Omental fat pad (tissue), 4 donors: ENCODE measurements at places on chromosomes 3 and 15. TPM values are rescaled to one million over a fixed set of nuclear protein-coding genes. Genes with fewer than 3 reads are reported as not detected.

Gene STAC
- total RNA-seq, result 0.75 TPM

Gene UROC1
- not detected for total RNA-seq

Gene MOBP
- total RNA-seq, result not detected

Gene LHFPL4
- not detected for total RNA-seq

Gene CKMT1B
- total RNA-seq, result 3.0 TPM

Gene ASB14
- total RNA-seq, result not detected

GRCh38 chr15:50259276-50259675, 6.2 kb downstream of the HDC start:
- DNase-seq, result no peak

DNA sequence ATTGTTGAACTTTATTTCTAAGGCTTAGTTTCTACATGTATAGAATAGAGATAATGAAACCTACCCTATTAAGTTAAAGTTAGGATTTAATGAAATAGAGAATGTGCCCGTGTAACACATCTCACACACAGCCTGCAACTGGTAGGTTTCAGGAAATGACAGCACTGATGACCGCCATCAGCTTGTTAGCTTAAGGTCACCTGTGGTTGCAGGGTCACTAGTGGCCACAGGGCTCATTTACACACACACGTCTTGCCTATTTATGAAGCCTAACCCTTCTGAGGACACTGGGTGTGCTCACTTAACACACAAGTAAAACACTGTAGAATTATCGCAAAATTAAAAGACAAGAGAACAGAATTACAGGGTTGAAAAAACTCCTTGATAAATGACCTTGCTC, 20.1 kb downstream of the CHRM5 start:
- DNase-seq, result no peak

DNA sequence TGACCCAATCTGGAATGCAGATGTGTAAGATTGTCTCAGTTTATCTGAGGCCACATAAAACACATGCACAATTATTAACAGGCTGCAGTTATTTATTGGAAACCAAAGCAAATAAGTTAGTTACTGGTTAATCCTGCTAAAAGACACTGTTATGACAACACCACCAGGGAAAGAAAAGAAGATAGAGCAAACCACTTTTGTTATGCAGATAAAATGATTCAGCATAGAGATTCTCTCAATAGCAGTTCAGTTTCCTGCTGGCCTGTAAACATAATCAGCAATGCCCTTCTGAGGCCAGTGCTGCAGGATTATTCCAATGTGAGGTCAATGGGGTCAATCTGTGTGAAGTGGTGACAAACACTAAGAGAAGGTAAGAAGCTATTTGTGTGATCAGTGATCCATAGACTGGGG, 244.4 kb downstream of the ZBTB20 start:
- no peak for DNase-seq

DNA sequence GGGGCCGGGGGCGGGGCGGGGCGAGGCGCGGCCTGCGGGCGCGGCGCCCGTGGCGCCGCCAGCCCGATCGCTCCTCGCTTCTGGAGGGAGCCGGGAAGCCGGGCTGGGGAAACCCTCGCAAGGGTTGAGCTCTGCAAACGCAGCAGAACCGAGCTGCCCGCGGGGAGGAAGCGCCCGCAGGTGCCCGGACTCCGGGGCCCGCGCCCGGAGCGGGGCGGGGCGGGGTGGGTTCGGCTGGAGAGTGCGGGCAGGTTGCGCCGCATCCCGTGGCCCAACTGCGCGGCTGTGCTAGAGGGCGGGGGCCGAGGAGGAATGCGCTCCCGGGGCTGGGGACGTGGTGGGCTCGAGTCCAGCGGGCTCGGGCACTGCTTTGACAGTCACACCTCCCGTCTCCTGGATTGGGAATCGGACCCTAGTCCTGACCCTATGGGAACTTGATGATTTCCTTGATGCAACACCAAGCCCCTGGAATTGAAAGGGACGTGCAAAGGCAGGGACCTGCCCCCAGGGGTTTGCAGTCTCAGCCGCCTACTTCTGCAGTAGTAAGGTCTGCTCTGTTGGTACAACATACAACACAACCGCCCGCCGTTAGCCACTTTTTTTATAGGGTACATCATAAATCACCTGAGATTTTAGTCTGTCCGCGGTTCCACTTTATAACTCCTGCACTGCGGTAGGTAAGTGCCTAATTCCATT, 34.3 kb downstream of the ZBTB38 start:
- no peak for DNase-seq

DNA sequence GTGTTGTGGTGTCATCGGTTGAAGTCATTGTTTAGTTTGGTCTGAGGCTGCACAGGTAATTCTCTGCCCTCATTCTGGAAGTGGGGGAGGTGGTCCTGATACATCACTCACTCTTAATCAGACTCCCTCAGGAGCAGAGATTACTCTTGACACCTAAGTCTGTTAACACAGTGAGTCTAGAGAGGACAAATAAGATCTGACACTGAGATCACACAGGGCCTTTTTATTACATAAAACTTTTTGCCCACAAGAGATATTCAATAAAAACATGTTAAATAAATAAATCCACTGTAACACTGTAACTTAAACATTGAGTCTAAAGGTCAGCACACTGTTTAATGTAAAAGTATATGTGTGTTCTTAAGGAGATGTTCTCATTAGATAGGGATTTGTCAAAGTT, 57.1 kb upstream of the MBNL1 start:
- no peak for DNase-seq

DNA sequence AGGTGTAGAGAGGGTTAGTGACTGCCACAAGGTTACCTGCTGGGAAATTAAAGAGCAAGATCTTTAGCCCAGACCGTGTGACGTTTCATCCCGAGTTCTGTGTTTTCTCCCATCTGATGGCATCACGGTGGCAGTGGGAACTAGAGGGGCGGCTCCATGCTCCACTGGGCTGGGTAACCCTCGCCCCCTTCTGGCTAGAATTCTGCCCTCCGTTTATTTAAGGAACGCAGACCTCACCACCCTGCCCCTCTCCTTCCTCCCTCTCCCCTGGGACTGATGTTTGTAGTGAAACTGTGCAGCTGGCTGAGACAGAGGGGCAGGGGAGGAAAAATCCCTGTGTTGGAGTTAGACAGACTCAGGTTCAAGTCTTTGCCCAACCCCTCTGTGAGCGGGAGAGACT, 65.6 kb downstream of the ITGA11 start:
- no peak for DNase-seq

GRCh38 chr3:180870008-180870699, 42.3 kb upstream of the FXR1 start:
- DNase-seq, result no peak

- DNase-seq, result no peak
Observed at GRCh38 chr15:90300988-90301706, 35.7 kb downstream of the NGRN start.

DNA sequence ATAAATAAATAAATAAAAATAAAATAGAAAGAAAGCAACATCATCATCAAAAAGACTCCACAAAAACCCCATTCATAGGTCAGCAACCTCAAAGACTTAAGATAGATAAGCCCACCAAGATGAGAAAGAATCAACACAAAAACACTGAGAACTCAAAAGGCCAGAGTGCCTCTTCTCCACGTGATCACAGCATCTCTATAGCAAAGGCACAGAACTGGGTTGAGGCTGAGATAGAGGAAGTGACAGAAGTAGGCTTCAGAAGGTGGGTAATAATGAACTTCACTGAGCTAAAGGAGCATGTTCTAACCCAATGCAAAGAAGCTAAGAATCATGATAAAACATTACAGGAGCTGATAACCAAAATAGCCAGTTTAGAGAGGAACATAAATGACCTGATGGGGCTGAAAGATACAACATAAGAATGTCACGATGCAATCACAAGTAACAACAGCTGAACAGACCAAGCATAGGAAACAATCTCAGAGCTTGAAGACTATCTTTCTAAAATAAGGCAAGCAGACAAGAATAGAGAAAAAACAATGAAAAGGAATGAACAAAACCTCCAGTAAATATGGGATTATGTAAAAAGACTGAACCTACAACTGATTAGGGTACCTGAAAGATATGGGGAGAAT, 26.4 kb downstream of the GNB5 start:
- no peak for DNase-seq

DNA sequence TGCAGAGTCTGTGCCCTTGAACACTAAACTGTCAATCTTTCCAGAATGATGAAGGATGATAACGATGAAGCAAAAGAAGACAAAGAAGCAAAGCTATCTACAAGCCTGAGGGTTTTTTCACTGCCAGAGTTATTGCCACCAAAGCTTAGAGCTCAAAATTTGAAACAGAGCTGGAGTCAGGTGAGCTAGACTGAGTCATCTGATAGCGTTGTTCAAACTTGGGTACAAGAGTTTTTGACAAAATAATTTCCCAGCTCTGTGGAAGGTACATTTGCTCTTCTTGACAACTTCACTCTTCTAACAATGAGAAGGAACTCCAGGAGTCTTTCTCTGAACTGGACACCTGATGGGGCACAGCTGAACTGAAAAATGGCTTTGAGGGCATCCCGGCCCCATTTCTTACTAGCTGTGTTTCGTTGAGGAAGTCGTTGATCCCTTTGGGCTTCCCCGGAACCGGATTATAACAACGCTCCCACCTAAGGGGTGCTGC, 715 bp downstream of the MCCC1 start:
- no peak for DNase-seq

DNA sequence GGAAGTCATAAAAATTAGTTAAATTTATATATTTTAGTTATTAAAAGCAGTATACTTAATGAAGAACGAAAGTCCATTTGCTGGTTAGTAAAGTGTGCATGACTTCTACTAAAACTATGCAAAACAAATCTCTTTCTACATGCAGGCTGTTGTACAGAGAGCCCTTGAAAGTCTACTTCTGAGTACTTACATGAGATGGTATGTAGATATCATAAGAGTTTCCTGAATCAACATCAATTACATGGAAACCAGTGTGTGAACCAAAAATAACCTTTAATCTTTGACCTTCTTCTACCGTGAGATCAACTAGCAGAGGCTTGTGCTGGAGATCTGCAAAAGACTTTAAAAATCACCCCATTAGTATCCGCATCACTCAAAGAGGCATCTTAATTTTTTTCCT, 42.1 kb upstream of the SLC2A2 start:
- DNase-seq, result no peak

DNA sequence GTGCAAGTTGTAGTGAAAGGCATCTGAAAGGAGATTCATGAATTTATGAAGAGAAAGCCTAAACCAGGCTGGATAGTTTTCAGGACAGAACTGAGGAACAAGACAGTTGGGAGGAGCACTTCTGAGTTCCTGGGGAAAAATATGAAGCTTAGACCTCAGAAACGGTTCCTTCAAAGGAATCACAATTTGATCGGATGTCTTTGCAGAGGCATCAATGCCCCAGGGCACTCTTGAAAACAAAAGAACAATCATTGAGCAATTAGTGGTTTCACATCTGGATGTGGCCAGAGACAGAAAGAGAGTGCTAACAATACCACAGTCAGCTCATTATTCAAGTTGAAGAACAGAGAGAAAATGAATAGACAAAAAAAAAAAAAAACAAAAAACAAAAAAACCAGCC, 86.2 kb downstream of the KLF13 start:
- no peak for DNase-seq
